Activated CD4-positive, alpha-beta T cell treated with anti-CD3 and anti-CD28 coated beads, Interleukin-2, amount 10 ng/mL, durations not matched to agents 7 days and 5 days (primary cell): ENCODE measurements at places on chromosomes 5 and 9.

DNA sequence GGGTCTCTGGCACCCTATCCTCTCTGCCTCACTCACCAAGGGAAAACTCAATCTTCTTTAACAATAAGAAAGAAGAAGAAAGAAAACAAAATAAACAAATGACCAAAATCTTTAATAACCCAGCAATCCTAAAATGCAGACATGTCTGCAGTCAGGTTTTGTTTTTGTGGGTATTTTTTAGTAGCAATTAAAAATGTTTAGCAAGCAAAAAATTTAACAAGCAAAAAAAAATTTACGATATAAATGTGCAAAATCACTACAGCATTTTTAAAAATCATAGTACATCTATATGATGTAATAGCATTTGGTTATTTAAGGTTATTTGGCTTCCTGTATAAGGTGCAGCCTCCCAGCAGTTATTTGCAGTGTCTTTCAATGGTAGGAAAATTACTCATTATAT lies 151.3 kb upstream of the MAP3K1 start:
- DNase-seq = no peak

DNA sequence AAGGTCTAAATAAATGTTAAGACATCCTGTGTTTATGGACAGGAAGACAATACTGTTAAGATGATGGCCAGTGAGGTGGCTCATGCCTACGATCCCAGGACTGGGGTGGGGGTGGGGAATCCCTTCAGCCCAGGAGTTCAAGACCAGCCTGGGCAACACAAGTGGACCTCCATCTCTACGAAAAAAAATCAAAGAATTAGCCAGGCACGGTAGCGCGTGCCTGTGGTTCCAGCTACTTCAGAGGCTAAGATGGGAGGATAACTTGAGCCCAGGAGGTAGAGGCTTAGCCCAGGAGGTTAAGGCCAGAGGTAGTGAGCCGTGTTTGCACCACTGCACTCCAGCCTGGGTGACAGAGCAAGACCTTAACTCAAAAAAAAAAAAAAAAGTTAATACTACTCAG lies 5.3 kb downstream of the ROR2 start:
- DNase-seq = no peak

DNA sequence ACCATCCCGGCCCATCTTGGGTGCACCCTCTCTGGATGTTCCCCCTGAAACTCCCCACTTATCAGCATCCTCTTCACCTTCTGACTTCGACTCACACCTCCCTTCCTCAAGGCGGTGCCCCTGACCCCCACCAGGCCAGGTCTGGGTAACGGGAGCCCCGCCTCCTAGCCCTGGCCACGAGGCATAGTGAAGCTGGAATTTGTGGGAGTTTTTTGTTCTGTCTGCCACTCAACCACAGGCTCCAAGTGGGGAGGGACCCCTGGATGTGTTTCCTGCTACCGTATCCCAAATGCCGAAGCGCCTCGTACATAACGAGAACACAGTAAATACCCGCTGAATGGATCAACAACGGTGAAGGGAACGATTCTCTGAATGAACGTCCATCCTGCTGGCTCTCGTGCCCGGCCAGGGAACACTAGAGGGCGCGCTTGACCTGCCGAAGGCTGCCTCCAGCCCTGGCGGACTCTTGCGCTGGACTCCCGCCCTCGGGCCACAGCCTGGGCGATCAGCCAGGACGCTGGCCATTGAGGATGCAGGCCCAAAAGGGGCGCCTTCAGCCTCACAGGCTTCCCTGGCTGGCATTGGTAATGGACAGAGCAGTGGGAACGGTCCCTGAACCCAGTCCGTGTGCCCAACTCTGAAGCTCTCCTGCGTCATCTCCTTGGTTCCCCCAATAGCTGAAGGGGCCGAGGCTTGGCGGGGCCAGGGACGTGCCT lies 47.3 kb upstream of the PHYKPL start:
- DNase-seq = peak; percentile 64

DNA sequence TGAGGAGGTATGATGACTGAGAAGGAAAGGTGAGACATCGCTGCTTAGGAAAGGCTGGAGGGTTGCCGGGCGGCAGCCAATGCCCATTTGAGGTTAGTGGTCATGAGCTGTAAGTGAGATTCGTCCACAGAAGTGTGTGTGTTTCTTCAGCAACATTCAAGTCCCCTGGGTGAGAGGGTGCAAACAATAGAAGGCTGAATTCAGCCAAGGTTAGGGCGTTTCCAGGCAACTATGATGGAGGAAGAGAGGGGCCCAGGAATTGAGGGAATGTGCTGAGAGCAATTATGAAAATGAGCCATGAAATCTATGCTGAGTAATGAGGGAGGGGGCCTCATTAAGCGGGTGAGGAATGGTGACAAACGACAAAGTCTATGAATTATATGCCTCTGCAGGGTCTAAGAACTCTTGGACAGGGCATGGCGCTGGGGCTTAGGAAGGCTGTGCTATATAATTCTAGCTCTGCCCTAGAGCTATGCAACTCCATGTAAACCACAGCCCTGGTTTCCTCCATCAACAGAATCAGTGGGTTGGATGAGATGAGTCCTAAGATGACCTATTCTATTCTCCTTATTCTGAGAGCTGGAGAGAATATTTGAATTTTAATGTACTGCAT lies 96.0 kb downstream of the SLIT3 start:
- no peak for DNase-seq

- no peak for DNase-seq
These were observed 12.4 kb upstream of the NFIB start for GRCh38 chr9:14326264-14326826.

- DNase-seq = no peak
These were observed 6.8 kb downstream of the C9orf43 start for GRCh38 chr9:113417370-113417769.

- DNase-seq = no peak
These were observed 158.1 kb downstream of the SLC25A46 start for GRCh38 chr5:110896901-110897300.

DNA sequence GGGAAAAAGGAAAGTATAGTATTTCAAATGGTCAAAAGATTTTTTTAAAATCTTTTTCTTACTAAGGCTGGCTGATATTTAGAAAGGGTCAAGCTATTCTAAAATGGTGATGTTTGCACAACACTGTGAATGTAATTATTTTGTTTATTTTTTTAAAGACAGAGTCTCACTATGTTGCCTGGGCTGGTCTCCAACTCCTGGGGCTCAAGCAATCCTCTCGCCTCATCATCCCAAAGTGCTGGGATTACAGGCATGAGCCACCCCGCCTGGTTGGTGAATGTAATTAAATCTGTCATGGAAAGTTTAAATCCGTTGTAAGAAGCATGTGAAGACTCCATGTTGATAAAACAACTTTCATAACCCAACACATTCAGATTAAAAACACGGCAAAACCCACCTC lies 2.6 kb downstream of the UBTD2 start:
- DNase-seq = no peak

DNA sequence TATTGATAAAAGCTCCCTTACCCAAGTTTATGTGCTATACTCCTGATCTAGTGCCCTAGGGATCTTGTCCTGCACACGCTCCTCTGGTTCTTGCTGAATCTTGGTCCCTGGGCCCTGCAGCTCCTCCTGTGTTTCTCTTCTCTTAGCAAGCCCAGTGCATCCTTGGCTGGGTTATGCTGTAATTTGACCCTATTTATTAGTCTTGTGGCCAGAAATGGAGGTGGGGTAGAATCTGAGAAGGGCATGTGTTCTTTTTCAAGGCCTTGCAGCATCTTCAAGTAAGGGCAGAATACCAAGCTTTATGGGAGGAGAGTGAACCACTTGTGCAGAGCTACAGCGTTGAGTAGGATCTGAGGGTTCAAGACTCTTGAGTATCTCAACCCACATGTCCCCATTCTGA lies 366.8 kb downstream of the FAM170A start:
- no peak for DNase-seq
